ENCODE measurements at places on chromosomes 6 and 20.

DNA sequence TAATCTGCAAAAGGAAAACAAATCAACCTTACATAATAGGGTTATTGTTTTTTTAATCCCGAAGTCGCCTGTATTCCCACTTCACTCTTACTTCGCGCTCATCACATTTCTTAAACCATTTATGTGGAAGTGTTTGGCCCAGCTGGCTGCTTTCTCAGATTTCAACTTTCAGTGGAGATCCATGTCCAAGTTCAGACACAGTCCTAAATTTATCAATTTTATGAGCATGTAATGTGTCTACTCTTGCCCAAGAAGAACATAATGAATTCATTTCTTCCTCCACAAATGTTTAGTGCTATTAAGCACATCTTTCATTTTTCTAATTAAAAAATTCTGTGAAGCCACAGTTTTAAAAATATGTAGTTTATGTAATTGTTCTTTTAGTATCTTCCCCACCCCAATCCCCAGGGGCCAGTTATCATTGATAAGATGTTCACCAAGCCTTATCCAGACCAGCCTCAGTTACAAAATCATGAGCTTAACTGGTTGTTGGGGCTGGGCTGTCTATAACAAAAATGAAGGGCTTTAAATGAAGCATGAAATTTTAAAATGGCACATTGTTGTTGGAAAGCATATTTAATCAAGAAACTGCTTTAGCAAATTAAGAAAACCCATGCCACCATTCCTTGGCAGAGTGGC lies 151.7 kb downstream of the UST start:
- no peak for DNase-seq

DNA sequence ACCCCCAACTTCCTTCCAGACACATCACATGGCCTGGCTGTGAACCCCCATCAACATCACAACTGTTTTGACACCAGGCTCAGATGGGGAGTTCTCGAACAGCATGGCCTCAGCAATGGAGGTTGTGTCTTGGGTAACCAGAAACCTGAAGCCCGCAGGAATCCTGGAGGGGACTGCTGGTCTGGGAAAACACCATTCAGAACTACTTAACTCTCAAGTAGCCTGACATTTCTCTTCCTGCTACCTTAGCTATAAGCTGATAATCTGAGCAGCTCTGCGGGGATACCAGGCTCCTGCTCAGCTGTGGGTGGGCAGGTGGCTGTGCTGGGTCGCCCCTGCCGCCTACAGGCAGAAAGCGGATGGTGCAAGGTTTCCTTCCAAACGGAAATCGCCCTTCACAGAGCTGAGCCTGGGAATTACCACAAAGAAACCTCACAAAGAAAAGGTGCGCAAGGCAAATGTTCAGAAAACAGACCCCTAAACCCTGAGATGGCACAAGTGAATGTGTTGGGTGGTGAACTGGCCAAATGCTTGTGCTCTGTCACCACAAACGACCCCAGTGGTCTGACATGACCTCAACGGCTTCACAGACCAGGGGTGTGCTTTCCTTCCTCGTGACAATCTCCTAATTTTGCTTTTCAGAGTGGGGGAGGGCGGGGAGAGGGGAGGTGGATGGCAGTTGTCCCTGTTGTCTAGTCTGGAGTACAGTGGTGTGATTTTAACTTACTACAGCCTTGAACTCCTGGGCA lies 29.5 kb downstream of the SNX5 start:
- peak; percentile 40 for DNase-seq

DNA sequence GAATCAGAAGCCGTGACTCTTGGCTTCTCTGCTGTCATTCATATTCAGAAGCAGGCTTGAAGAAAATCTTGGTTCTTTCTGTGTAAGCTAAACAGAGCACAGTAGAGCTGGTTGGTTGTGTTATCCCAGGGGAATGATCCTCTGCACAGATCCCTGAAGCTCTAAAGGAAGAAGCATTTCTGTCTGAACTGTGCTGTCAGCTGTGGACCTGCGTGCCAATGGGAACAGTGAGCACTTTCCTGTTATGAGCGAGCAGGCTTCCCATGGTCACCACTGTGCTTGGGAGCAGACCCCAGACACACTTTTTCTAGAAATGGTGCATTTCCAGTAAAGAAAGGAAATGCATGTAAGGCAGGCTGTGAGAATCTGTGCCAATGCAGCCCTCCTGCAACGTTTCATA lies 490.2 kb downstream of the EPM2A start:
- no peak for DNase-seq

DNA sequence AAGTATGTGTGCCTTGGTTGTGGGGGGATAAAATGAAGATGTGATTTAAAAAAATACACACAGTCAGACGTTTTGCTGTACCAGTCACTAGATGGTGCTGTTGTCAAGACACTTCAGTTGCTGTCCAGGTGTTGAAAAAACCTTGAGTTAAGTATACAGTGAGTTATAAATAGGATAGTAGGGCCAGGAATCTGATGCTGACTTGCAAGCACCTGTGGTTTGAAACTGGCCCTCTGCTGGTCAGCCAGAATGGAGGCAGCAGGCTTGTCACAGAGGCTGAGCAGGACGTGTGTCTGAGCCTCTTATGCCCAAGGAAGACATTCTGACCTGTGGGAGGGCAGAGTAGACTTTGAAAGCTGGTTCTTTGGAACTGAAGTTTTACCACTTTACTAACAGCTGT lies 27.8 kb downstream of the RNF8 start:
- DNase-seq: peak; percentile 77

DNA sequence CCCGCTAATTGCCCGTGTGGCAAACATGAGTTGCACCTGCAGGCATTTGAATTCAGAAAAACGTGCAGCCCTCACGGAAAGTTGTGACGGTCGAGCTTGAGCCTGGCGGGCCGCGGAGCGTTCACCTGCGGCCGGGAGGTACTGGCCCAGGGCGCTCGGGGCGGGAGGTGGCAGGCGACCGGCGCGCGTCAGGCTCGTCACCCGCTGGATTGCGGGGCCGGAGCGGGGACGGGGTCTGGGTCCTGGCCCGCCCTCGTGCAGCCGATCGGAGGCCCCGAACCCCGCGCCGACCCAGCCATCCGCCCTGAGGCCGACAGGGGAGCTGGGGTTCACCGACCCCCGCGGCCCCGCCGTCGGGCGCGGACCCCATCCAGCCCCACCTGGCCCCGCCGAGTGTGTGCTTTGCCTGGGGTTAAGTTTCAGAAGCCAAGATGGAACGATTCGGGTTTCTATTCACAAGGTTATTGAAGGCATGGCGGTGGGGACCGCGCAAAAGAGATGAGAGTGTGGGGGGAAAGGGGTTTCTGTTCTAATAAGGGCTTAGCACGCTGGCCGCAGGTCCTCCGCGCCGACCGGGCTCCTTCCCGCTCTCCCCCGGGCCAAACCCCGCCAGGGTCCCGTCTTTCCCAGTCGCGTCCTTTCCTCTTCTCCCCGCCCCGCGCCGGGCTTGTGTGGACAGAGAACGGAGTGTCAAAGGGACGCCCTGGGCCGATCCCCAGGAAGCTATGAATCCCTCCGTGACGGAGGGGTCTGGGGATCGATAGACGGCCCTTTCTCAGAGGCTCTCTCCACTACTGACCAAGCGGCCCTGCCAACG lies 1.6 kb upstream of the HEY2 start:
- DNase-seq: peak; percentile 59

DNA sequence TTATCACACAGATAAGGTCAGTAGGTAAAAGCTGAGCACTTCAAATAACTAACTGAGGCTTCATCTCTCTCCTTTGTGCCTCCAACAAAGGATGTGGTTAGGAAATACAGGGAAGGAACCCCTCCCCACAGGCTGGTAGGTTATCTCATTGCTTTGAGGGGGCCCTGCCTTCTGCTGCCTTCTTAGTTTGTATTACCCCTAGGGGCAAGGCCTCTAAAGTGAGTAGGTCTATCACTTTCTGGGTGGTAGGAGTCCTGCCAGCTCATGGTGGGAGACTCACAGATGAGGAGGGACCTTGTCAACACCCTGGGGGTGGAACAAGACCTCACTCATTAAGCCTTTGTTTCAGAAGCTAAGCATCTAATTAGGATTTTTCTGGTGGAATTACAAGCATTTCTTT lies 34.6 kb downstream of the EDN1 start:
- DNase-seq: no peak

DNA sequence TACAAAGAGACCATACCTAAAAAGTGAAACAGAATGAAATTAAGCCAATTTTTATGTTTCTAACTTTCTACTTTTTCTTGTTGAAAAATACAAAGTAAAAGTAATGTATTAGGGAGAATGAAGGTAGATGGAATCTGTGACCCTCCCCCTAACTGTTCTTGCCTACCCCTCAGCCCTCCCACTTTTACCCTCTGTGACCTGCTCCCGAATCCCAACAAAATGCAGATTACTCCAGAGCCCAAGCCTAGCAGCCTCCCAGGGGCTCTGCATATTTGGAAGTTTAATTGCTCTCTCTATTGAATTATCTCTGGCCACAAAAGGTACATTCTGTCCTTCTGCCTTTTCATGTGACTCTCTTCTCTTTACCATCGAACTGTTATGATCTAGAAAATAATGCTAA lies 201.5 kb downstream of the PKHD1 start:
- no peak for DNase-seq

GRCh38 chr6:157150076-157150475 lies 173.2 kb downstream of the TMEM242 start:
- DNase-seq: peak; percentile 1

- no peak for DNase-seq
These were observed 305.5 kb downstream of the QKI start for GRCh38 chr6:163720005-163720404.

GRCh38 chr6:109963598-109964170 lies 14.4 kb upstream of the GPR6 start:
- no peak for DNase-seq

DNA sequence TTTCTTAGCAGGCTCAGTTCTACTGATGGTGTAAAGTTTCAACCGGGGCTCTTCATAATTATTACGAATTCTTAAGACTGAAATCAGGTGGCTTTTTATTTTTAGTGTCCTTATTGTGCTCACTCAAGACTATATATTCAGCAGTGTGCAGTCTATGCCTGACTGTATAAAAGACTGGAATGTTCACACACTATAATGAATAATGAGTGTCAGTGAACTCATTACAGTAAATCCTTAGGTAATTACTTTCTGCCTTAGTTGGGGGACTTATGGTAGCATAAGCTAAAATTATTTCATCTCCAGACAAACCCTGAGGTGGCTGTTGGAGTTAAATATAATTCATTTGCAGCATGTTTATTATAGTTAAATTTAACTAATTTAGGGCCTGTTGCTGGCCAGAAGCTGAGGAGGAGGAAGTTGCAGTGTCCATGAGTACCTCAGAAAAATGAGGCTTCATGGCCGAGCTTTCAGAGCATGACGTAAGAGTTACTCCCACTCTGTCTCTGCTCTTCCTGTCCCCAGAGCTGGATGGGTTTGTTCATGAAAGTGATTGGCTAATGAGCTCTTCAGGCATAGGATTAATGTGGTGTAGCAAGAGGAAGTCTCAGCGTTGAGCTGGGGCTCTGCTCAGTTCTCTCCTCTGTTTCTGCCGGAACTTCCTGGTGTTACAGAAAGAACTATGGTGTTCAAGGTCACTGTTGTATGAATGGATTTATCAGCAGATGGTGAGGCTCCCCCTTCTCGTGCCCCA lies 335.7 kb downstream of the NRN1 start:
- DNase-seq: no peak

DNA sequence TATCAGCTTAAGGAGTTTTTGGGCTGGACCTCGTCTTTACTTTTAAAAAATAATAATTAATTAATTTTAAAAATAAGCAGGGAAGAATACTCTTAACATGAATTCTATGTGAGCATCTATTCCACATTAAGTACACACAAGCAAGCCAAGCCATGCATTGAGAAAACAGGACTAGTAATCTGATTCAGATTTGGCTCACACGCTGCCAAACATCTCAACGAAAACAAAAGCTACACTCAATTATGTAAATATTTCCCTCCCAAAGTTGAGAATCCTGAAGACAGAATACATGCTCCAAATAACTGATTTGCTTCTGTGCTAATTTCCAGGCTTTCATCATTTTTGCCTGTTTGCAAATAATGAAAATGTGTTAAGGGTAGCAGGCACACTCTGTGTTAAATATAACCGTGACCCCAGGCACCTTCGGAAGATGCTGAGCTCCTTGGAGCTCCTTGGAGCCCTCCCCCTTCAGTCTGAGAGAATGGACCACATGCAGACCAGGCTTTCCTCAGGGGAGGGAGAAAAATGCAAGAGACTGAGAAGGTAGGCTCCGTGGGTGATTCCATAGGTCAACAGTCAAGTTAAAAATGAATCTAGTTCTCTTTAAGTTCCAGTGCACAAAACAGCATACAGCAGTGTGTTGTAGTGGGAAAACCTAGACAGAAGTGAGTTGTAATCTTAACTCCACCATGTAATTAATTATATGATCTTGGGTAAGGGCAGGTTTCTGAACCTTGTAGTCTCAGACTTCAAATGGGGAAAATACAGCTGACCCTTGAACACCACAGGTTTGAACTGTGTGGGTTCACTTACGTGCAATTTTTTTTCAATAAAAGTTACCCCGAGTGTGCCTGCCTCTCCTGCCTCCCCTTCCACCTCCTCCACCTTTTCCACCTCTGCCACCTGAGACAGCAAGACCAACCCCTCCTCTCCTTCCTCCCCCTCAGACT lies 161.3 kb upstream of the RREB1 start:
- DNase-seq: no peak

DNA sequence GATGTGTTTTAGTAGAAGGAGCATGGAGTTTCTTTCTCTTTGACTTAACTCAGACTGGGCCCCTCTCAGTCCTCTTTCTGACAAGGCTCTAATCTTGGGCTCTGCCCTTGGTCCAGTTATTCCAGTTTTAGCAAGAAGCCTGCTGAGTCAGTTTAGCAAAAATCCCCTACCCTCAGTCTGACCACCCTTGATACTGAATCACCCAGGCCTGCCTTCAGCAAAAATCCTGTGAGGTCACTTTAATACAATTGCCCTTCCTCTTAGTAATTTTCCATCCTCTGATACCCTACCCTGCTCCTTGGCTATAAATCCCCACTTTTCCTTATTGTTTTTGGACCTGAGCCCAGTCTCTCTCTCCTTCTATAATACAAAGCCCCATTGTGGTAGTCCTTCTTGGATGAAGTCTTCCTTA lies 326.7 kb upstream of the NOX3 start:
- DNase-seq: peak; percentile 95

DNA sequence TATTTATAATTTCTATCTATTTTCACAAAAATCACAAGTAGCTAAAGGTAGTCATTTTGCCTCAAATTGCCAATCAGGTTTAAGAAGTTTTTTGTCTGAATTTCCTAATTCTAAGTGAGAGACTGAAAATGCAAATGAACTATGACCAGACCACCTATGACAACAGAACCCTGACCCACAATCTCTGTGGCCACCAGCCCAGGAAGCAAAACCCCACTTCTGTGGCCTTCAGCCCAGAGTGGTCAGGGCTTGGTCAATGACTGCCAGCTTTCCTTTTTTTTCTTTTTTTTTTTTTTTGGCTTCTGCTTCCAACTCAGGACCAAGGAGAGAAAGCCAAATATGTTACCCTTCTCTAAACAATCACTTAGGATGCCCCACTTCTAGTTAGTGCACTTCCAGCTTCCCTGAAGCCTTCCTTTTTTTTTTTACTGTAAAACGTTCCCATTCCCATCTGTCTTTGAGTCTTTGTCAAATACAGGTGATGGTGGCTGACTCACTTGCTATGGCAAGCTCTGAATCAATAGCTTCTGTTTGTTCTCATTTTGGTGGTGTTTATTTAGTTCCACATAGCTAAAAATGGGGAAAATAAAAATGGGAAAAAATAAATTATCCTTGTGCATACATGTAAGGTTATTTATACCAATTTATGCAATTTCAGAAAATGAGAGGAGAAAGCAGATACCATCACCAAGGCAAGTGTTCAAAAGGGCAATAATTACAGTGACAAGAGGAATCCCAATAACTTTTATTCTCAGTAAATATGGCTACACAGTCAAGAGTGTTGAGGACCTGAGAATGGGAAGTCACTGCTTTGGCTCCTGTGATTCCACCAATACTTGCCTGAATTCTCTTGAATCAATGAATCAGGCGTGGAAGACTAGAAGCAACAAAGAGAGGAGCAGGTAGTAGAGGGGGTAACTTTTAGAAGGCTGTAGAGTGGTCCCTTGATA lies 170.3 kb upstream of the PDE7B start:
- DNase-seq: no peak

Data from Caki2 (cell line).